ENCODE measurements at places on chromosomes 2 and 18.

- DNase-seq: no peak
Measured at GRCh38 chr2:145751155-145751554, 1231.2 kb upstream of the ZEB2 start.

GRCh38 chr2:126911111-126911796, 12.6 kb downstream of the TEX51 start:
- no peak for DNase-seq

GRCh38 chr18:77086034-77086433, 46.5 kb downstream of the MBP start:
- no peak for DNase-seq

DNA sequence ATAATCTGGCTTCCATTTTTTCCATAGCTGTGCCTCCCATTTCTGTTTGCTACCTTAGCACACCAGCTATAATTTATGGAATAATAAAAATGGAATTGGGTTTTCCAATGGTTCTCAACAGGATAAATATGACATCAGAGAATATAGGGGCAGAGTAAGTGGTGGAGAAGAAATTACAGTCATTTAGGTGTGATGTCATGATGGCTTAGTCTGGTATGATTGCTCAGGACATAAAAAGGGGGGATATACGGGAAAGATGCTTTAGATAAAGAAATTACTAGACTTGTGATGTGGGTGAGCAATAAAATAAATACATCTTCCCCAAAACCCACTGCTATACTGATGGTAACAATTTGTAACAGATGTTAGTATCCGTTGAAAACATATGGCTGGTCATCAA, 21.6 kb upstream of the KIF5C start:
- DNase-seq: no peak

GRCh38 chr2:73291093-73291460, 2.3 kb downstream of the EGR4 start:
- no peak for DNase-seq

DNA sequence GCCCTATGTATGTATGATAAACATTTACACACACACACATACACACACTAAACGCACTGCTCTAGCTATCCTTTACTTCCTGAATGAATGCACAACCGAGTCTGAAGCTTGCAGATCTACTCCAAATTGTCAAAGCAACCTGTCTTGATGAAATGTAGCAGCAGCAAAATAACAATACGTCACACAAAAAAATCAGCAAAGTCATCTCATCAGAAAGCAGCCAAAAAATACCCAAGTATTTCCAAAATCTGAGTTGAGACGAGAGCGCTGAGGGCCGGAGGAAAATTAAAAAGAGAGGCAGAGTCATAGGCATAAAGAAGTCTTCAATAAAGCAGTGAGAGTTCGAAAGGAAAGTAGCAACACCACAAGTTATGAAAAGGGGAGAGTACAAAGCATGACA, 67.7 kb downstream of the ZNF521 start:
- DNase-seq: no peak

Measured in hippocampal formation (tissue), 2 donors.